ENCODE measurements at places on chromosomes 5 and 9. TPM values are rescaled to one million over a fixed set of nuclear protein-coding genes. Genes with fewer than 3 reads are reported as not detected.

DNA sequence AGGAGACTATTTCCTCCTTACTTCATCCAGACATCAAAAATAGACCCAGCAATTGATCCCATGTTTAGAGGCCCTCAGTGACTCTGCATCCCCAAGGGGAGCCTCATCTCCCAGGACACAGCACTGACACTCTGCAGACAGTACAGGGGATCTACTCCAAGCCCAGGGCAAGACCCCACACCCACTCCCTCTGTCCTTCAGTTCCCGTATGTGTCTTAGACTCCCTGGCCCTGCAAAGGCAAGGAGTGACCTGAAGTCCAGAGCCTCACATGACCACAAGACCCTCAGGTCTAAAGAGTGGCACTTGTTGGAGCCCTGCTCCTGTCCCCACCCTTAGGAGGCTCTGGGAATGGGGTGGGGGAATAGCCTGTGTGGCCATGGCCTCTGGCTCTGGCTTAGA lies 21.7 kb downstream of the IGIP start:
- DNase-seq = no peak

DNA sequence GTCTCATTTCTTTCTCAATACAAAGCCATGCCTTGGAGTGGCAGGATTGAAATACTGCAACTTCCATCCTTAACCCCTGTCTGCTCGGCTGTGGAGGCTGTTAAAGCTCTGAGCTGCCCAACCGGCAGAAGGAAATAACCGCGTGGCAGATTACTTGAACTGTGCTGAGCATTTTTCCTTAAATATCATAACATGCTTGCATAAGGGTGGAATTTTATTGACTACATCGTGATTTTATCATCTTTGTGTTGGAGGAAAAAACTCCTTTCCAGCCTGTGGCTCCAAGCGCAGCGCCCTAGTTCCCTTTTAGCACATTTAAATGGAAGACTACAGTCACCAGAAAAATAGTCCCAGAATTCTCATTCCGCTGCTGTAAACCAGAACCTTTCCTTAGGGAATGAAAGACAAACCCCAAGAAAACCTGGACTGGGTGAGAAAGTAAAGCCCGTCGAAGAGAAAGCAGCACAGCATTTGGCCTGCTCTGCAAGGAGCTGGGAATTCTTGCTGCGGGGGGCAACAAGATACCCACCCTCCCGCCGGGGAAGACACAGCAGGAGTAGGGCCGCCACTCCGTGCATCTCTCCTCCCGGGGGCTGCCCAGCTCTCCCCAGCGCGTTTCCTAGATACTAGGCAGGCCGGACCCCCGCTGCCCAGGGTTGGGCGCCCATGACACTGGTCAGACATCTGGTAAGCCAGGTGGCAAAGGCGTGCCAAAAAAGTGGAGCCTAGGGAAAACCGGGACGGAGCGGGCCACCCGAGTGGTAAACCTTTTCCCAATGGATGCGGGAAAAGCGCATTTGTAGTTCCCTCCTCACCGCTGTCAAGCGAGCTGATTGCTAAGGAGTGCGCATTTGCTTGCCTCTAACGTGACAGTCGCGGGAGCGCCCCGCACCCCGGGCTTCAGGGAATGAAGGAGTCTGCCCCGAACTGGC lies 1.3 kb downstream of the SHC3 start:
- peak; percentile 43 for DNase-seq

GRCh38 chr5:142569905-142570304 lies 116.0 kb downstream of the FGF1 start:
- no peak for DNase-seq

RPL7A gene
- 2,629 TPM for polyA plus RNA-seq

GLRA1 gene
- polyA plus RNA-seq = not detected

All from small intestine (tissue), 16 donors.